NCI-H1092 treated with DMSO at 0.1 percent for 48 hours (cell line): ENCODE measurements at places on chromosomes 11 and 22.
A peak's percentile ranks its signal among the peaks of the same experiment; 100 is the strongest.

GRCh38 chr11:12288931-12289666 lies 88.3 kb upstream of the PARVA start:
- DNase-seq = peak; percentile 39

GRCh38 chr22:35315855-35316745 lies 16.4 kb downstream of the TOM1 start:
- DNase-seq = peak; percentile 51

GRCh38 chr11:64436000-64436399 lies 77.0 kb downstream of the RPS6KA4 start:
- no peak for DNase-seq

DNA sequence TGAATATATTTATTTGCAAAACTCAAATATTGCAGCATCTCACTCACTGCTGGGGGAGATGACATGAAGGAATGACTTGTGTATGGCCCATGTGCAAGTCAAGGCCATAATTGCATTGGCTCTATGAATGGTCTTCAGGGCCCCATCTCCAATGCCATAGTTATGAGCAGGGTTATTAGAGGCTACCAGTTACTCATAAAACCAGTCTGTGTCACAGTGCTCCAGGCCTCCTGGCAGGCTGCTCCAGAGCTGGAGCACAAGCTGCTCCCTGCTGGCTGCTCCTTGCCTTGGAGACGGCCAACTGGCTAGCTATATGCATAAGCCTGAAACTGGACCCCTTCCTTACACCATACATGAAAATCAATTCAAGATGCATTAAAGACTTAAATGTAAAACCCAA lies 145.7 kb downstream of the TRPC6 start:
- DNase-seq = no peak

DNA sequence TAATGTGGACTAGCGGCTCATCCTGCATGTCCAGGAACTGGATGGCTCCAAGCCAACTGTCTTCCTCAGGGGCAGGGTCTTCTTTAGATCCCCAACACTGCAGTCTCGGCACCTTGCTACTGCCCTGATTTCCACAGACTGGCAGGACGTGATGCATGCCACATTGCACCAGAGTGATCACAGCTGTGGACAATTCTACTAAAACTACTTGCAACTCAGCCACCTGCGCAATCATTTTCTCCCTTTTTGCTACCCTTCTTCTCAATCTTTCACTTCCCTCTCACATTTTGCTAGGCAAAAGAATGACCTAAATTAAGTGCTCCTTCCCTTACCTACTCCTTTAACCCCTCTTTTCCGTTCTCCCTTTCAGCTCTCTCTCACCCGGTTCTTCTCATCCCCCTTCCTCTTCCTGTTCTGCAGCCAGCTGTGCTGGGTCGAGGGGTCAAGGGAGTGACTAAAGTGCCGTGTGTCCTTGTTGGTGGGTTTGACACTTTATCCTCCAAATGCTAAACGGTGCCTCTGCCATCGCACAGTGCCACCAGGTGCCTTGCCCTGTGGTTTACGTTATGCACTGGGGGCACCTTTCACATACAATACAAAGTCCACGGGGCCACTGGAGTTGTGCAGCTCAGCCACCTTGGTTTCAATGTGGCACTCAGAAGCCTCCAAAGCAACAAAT lies 11.5 kb upstream of the PEX26 start:
- DNase-seq = no peak

DNA sequence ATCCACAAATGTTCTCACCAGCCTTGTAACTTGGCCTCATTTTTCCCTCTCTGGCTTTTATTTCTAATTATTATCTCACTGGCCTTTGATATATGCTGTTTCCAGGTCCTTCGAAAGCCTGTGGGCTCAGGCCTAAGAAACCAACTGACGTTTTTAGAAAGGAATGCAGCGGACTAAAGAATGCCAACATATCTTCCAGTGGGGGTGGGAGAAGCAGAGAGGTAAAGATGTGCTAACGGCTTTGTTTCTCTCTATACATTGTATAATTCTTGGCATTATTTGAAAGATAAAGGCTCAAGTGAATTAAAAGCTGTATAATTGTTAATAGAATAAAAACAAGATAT lies 28.2 kb downstream of the OR6Q1 start:
- peak; percentile 40 for DNase-seq

- no peak for DNase-seq
Measured at GRCh38 chr11:82303671-82304070, 430.0 kb downstream of the FAM181B start.

DNA sequence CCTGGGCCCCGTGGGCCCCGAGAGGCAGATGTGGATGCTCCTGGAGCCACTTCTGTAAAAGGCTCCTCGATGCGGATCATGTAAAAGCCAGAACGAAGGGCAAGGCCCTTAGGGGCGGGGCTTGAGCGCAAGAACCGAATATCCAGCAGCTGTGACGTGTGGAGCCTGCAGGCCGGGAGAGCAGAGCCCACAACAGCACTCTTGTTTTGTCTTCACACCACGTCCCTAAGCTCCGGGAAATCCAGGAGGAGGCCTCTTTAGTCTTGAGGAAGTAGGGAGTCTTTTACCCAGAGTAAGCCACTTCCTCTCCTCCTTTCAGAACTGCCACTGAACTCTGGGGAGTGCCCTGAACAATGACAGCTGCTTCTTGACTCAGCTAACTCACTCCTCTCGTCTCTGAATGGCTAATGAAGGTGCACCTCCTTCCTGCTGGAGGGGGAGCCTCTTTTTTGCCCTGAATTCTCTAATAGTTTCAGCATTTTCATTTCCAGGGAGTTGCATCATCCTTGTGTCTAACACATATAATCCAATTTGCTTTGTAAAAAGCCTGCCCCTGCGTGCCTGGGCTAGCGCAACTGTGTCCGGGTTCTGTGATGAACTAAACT lies 12.5 kb downstream of the L3MBTL2 start:
- peak; percentile 80 for DNase-seq
